ENCODE measurements at places on chromosomes 3 and 15. TPM values are rescaled to one million over a fixed set of nuclear protein-coding genes. Genes with fewer than 3 reads are reported as not detected.

Gene TP63
- polyA plus RNA-seq: 7.3 TPM

Gene ANAPC13
- polyA plus RNA-seq: 68.0 TPM

Gene AHSG
- polyA plus RNA-seq: 0.71 TPM

Gene RBP2
- polyA plus RNA-seq: not detected

Gene STRIT1
- polyA plus RNA-seq: not detected

Gene FETUB
- polyA plus RNA-seq: not detected

Gene ETV5
- 2.6 TPM for polyA plus RNA-seq

Gene NMB
- 11.3 TPM for polyA plus RNA-seq

Gene ERC2
- 0.49 TPM for polyA plus RNA-seq

Gene PAQR9
- 0.03 TPM for polyA plus RNA-seq

Gene COL7A1
- polyA plus RNA-seq: 19.7 TPM

Gene ACAA1
- polyA plus RNA-seq: 55.3 TPM

Gene CACNA2D3
- 0.57 TPM for polyA plus RNA-seq

Gene NSMCE3
- 8.5 TPM for polyA plus RNA-seq

Gene PARP14
- 9.7 TPM for polyA plus RNA-seq

Gene SERINC4
- polyA plus RNA-seq: 0.61 TPM

Gene CSTA
- polyA plus RNA-seq: 12.4 TPM

Gene PLAAT1
- 0.60 TPM for polyA plus RNA-seq

Gene TGFBR2
- 161 TPM for polyA plus RNA-seq

Gene SLC38A3
- 0.14 TPM for polyA plus RNA-seq

Gene ACKR4
- polyA plus RNA-seq: 2.1 TPM

Gene LIPC
- polyA plus RNA-seq: 0.41 TPM

Gene CLEC3B
- polyA plus RNA-seq: 219 TPM

Gene WDR48
- 25.7 TPM for polyA plus RNA-seq

Gene TPRG1
- polyA plus RNA-seq: 1.2 TPM

Gene NGRN
- polyA plus RNA-seq: 104 TPM

Gene PIERCE2
- polyA plus RNA-seq: 2.4 TPM

Gene ZNF445
- polyA plus RNA-seq: 5.0 TPM

Gene CCR9
- polyA plus RNA-seq: not detected

Gene VWA5B2
- 0.33 TPM for polyA plus RNA-seq

Gene WDR76
- polyA plus RNA-seq: 3.1 TPM

Data from urinary bladder (tissue), 4 donors.